ENCODE measurements at places on chromosomes 2 and 18.

DNA sequence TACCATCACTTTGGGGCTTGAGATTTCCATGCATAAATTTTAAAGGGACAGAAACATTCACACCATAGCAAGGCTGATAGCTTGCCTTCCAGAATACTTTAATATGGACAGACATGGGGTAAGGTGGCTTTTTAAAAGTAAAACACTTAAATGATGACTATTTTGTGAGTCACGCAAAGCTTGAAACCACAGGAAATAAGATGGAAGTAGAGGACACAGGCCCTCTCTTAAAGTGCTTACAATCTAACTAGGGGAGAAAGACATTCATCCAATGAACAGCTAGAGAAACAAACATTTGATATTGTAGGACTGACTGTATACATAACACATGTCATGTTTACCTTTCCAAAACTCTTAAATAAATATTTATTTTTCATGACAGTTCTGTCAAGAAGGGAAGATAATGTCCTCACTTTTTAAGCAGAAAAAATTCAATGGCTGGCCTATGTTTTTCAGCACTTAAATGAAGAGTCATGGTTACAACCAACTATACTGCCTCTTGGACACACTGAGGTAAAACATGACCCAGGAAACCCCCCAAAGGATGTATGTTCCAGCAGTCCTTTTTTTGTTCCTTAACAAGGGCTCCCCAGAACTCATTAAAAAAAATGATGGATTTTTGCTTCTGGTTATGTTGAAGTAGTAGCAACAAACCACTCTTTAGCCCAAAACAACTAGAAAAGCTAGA is 120.0 kb upstream of the RBMS1 start:
- DNase-seq, result peak; percentile 79

- DNase-seq, result no peak
These were observed 187.5 kb upstream of the MC4R start for GRCh38 chr18:60560071-60560470.

- DNase-seq, result no peak
These were observed at the start of gene ASIC4 for GRCh38 chr2:219514196-219514761. Gene ASIC4 (plus strand): TSS chr2:219514482. CDS start chr2:219514725, 243 bp downstream.

- DNase-seq, result no peak
These were observed 77.5 kb upstream of the GLI2 start for GRCh38 chr2:120658042-120658769.

- DNase-seq, result peak; percentile 82
These were observed 53.4 kb downstream of the LIMS1 start for GRCh38 chr2:108587621-108588020.

DNA sequence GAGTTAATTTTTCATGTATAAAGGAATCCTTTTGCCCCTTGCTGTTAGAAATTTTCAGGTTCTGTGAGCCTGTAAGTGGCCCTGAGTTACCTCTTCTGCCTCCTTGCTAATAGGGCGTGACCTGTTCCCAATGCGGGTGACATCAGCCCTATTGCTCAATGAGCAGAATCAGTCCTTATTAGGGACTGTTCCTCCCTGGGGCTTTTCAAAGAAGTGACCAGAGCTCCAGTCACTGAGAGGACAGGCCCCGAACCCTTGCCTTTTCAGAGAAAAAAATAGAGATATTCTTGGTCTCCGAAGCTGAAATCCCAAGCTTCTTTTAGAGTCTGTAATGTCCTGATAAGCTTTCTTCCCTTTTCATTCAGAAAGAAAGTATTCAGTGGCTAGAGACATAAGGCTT is 8.2 kb upstream of the APOB start:
- no peak for DNase-seq

- DNase-seq, result no peak
These were observed 152.0 kb upstream of the PGAP1 start for GRCh38 chr2:197078535-197078934.

- DNase-seq, result peak; percentile 81
These were observed 253.0 kb upstream of the NCKAP5 start for GRCh38 chr2:133821107-133821760.

DNA sequence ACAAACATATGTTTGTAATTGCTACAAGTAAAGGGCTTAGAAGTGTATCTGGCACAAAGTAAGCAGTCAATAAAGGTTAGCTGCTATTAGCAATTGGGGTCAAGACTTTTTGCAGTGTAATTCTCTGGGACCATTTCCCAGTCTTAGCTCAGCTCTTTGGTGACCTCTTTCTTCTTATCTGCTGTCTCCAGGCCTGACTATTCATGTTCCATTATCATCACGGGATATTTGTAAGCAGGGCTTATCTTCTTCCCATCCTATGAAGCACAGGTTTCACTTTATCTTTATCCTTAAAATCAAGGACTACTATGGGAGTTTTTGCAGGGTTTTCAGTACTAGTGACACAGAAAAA is 131.7 kb downstream of the DOCK10 start:
- DNase-seq, result no peak

DNA sequence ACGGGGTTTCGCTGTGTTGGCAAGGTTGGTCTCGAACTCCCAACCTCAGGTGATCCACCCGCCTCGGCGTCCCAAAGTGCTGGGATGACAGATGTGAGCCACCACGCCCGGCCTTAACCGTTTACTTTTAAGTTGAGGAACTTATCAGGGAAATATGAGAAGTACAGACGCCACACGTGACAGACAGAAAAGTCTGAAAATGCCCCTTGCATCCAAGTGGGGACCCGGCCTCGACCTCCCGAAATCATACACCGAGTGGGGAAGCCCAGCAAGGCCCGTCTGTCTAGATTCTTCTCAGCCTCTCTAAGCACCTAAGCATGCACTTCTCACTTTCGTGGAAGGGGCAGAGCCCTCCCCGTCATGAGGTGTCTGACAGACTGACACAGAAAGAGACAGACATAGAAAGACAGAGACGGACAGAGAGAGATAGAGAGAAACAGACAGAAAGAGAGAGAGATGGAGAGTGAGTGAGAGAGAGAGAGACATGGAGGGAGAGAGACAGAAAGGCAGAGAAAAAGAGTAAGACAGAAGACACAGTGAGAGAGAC is 107.3 kb upstream of the ANKRD30BL start:
- DNase-seq, result no peak
